ENCODE measurements at places on chromosomes 3 and 15.

- no peak for DNase-seq
Measured at GRCh38 chr3:195809291-195809785, 2.4 kb downstream of the MUC4 start.

GRCh38 chr15:91889111-91889815 is 35.8 kb downstream of the SLCO3A1 start:
- DNase-seq: no peak

GRCh38 chr15:34147371-34148140 is 45.7 kb downstream of the PGBD4 start:
- no peak for DNase-seq

DNA sequence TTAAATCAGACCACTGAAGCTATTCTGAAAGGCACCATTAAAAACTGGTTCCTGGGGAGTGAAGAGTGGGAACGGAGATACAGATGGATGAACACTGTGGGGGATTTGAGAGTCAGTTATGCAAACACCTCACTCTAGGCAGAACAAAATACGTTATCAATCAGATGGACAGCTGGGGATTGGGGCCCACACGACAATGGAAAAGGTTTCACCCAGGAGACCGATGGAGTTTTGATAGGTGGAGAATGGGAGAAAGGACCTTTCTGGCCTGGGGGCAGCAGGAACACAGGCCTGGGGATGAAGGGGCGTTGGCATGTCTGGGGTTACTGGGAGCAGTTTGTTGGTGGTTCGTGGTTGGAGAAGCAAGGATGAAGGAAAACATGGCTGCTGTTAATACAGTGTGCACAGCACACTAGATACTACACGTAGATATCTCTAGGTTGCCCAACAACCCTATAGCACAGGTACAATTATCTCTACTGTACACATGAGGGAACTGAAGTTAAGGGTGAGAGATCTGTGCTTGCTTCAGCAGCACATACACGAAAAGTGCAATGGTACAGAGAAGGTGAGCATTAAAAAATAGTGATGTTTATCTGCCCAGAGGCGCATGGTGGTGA is 16.5 kb downstream of the ST6GAL1 start:
- DNase-seq: no peak

DNA sequence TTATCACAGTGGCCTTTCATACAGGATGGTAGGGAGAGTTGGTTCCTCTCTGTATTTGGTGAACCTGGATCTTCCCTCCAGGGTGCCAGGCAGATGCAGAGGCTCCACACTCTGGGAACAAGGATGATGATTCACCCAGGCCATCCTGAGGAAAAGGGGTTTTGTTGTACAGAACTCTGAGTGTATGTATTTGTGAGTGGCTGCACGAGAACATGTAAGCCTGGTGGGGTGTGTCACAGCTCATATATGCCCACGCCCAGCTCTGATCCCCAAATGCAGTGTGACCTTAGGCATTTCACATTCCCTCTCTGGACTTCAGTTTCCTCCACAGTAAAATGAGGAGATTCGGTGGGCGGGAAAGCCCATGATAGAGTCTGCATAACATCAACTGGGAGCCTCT is 11.6 kb upstream of the CILP start:
- DNase-seq: no peak

GRCh38 chr3:100358413-100358812 is 23.9 kb downstream of the NIT2 start:
- DNase-seq: no peak

GRCh38 chr3:98763076-98763475 is at the start of gene ST3GAL6:
ST3GAL6 (plus strand) TSS chr3:98763340; CDS start chr3:98768441, 5,101 bp downstream.
- peak; percentile 7 for DNase-seq

- DNase-seq: no peak
Measured at GRCh38 chr3:9295007-9295406, 45.6 kb upstream of the SRGAP3 start.

DNA sequence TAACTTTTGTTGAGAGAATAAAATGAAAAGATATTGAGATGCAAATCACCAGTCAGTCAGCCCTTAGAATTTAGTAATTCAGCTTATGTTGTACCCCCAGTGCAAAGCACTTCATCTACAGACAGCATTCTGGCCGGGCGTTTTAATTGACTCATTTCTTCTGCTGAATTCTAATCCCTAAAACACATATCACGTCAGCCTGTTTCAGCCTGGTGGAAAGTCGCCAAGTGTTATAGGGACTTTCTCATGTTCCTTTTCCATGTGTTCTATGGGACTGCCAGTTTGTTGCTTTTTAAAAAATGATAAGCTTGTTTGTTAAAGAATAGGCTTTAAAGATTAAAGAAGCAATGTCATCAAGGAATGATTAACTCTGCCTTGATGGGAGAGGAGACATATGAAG is 169.7 kb upstream of the BFSP2 start:
- no peak for DNase-seq

GRCh38 chr3:69092030-69092516 is 7.3 kb downstream of the ARL6IP5 start:
- DNase-seq: no peak

- DNase-seq: no peak
Measured at GRCh38 chr15:64858021-64858575, 16.4 kb downstream of the PLEKHO2 start.

DNA sequence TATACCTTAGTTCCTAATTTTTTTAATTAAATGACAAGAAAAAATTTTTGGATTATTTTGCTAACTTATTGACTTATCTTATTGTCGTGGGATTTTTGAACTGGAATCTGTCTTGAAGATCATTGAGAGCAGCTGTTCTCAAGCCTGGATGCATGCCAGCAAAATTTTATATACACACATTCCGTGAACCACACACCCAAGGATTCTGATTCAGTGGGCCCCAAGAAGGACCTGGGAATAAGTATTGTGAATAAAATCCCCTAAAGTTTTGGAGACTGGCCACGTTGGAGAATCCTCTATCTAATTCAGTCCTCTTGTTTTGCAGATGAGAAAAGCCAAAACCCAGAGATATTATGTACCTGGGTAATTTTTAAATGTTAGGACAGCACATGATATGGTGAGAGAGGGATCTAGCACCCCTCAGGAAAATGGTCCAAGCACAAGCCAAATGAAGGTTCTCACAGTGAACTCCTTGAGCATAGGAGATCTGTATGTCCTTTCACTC is 55.2 kb downstream of the UNC13C start:
- DNase-seq: no peak

- peak; percentile 41 for DNase-seq
Measured at GRCh38 chr3:50623840-50624474, 7.0 kb downstream of the MAPKAPK3 start.

Data from GM03348 (cell line).